Mesenteric fat pad (tissue), 1 donor: ENCODE measurements at places on chromosomes 11 and 22. TPM values are rescaled to one million over a fixed set of nuclear protein-coding genes. Genes with fewer than 3 reads are reported as not detected.
A peak's percentile ranks its signal among the peaks of the same experiment; 100 is the strongest.

GRCh38 chr11:7924536-7924935 is 6.5 kb downstream of the OR10A6 start:
- DNase-seq = no peak

GRCh38 chr11:60786811-60787567 is 1.9 kb downstream of the MS4A10 start:
- DNase-seq = no peak

DNA sequence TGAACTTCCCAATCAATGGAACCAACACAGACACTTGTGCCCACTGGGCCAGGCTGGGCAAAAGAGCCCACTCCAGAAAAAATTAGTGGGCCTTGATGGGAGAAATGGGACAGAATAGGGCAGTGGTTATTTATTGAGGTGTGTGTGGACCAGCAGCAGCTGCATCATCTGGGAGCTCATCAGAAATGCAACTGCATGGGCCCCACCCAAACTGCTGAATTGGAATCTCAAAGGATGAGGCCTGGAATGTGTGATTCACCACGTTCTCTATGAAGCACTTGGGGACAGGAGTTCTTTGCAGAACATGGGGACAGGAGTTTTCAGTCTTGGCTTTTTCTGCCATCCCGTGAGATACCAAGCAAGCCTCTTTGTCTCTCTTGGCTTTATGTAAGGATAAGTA is 255.6 kb upstream of the PLET1 start:
- DNase-seq = no peak

DNA sequence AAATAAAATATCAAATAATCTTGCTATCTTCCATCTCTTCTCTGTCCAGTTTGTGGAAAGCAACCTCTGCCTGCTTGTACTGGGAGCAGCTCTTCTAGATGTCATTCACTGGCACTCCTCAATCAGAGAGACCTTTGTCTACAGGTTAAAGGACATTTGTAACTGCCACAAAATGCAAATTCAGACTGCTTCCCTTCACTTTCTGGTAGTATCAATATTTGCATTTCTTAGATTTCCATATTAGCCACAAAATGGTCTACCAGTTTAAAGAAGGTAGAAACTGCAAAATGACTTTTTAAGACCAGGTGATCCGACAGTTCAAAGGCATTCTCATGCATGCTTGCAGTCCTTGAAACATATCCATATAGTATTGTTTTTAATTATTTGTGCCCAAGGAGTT is 51.7 kb upstream of the RCN1 start:
- DNase-seq = no peak

- no peak for DNase-seq
Measured at GRCh38 chr11:38667359-38667758, 2069.3 kb upstream of the RAG2 start.

DNA sequence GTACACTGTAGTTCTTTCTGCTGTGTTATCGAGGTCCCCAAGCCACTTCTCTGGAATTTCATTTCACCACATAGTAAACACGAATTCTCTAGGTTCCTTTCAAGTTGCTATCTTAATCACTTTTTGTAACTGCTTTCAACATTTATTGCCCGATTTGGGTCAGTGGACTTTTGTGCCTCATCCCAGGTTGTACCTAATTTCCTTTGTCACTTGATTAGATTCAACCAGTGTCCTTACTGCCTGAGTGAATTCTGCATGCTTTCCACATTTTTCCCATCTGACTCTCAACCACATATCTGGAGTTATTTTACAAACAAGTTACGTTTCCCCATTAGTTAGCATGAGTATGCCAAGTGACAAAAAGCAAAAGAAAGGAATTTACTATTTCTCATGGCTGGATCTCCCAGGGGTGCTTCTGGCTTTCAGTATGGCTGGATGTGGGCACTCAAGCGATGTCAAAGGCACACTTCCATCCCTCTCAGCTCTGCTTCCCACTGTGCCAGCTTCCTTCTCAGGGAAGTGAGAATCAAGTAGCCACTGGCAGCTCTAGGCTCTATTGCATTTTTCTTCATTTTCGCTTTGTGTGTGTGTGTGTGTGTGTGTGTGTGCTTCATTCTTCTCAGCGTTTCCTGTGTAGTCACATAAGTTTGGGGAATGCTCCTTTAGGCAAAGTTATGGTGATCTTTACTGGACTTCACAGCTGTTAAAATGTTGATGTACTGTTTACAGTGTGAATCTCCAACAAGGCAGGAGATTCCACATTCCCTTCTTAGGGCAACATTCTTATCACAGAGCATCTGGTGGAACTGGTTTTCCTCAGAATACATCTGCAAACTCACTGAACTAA is 128.9 kb downstream of the DBX1 start:
- DNase-seq = no peak

- DNase-seq = peak; percentile 93
Measured at GRCh38 chr11:120168960-120169681, 31.2 kb upstream of the TRIM29 start.

DNA sequence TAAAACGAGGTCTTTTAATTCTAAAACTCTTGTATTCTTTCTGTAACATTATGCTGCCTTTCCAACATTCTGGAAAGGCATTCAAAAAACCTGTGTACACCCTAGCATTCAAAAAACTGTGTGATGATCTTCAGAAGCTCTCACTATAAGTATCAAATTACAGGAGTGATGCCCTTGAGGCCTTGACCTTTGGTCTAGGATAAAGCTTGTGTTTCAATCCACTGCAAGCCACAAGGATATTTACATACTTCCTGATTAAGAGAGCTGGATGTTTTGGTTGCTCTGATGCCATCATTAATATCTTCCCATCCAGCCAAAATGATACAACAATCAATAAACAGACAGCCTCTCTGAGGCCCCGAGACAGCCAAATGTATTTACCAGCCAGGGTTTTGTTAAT is 11.9 kb downstream of the CLPB start:
- DNase-seq = no peak

GRCh38 chr22:26545827-26546226 is 33.6 kb upstream of the TFIP11 start:
- DNase-seq = no peak

DNA sequence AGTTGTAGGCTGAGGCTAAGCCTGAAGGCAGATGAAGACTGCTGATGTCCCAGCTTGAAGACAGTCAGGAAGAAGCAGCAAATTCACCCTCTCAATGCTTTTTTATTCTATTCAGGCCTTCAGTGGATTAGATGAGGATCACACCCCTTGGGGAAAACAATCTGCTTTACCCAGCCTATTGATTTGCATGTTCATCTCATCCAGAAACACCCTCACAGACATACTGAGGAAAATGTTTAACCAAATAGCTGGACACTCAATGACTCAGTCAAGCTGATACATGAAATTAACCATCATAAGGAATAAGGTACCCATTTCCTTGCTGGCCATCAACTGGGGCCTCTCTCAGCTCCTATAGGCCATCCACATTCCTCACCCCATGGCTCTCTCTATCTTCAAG is 549.9 kb upstream of the CCDC90B start:
- DNase-seq = no peak

GRCh38 chr11:134509381-134510232 is 97.6 kb upstream of the B3GAT1 start:
- peak; percentile 81 for DNase-seq

GRCh38 chr11:44427432-44427831 is 117.5 kb upstream of the ALX4 start:
- no peak for DNase-seq

- no peak for DNase-seq
Measured at GRCh38 chr22:49862496-49862776, 8.8 kb downstream of the ZBED4 start.

GRCh38 chr11:43699870-43700269 is 19.3 kb downstream of the HSD17B12 start:
- DNase-seq = no peak

DNA sequence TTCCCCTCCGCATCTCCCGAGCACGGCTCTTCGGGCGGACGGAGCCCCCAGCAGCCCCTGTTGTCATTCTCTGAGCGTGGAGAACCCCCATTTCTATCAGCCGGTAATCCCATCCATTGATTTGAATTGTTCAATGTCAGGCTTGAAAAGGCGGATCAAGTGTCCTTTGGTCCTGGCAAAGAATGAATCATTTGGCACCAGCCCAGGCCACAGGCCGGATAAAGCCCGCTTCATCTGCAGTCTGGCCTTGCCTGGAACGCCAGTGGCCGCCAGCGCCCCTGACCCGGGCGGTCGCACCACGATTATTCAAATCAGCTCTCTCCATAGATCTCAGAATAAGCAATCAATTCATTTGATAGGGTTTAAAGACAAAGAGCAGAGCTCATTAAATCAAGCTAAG is 188.9 kb downstream of the BRD1 start:
- no peak for DNase-seq

- no peak for DNase-seq
Measured at GRCh38 chr11:61752925-61753521, 587 bp downstream of the MYRF start.

The RPUSD4 gene
- 24.2 TPM for total RNA-seq

The SYNGR1 gene
- total RNA-seq = 10.8 TPM

The FGF4 gene
- not detected for total RNA-seq

The SLC5A12 gene
- total RNA-seq = not detected

The KCTD14 gene
- total RNA-seq = 1.4 TPM

The NAALADL1 gene
- 15.2 TPM for total RNA-seq

The HEPHL1 gene
- not detected for total RNA-seq
